ENCODE measurements at places on chromosomes 3 and 15.

- DNase-seq, result no peak
These were observed 178.6 kb upstream of the SMAD3 start for GRCh38 chr15:66886686-66887273.

- no peak for DNase-seq
These were observed 22.1 kb upstream of the MGLL start for GRCh38 chr3:127844326-127844942.

- DNase-seq, result peak; percentile 36
These were observed 17.0 kb downstream of the TGM5 start for GRCh38 chr15:43249699-43250203.

- DNase-seq, result peak; percentile 41
These were observed 42.3 kb downstream of the SATB1 start for GRCh38 chr3:18382760-18383369.

GRCh38 chr3:29705906-29706844 is 425.3 kb downstream of the RBMS3 start:
- no peak for DNase-seq

DNA sequence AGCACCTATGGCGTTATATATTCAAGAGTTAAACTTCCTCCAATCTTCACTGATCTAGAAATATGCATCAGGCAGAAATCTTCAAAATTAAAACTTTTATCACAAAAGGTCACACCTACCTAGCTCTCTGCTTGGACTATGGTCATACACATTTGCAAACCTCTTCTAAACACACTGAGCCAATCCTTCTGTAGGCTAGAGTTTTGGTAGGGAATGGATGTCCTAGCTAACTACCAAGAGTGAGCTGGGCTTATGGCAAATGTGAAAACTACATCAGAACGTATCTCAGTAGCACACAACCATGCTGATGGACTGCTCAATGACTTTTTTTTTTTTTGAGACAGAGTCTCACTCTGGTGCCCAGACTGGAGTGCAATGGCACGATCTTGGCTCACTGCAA is 29.6 kb downstream of the SETD2 start:
- no peak for DNase-seq

- DNase-seq, result no peak
These were observed 196.8 kb upstream of the MBNL1 start for GRCh38 chr3:152071924-152072323.

- DNase-seq, result no peak
These were observed 219.0 kb upstream of the LINGO1 start for GRCh38 chr15:77851691-77852090.

DNA sequence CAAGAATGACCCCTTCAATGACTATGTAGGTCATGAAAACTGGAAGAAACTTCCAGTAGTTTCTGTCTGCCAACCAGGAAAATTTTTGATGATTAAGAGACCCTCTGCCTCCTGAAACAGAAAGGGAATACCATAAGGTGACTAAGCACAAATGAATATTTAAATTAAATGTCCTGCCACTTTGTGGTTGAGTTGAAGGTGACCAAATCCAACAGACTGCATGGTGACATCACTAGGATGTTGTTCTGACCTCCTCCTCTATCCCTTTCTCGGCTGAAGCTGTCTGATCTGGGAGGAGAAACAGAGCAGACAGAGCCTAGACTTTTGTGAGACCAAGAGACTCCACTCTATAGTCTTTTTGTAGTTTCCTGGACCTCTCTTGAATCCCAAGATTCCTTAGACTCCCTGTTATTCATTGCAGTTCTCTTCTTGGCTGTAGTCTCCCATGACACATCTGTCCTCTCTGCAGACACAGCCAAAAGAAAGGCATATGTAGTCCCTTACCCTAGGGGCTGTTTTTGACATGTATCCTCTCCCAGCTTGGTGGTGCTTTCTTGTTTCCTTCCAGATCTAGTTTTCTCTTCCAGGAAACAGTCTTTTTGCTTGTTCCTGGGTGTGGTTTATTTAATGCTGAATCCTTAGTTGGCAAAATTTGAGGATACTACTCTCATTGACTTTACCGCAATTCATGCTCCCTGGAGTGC is 55.2 kb upstream of the UBE3A start:
- no peak for DNase-seq

GRCh38 chr3:125128861-125129501 is 73.2 kb upstream of the HEG1 start:
- DNase-seq, result no peak

DNA sequence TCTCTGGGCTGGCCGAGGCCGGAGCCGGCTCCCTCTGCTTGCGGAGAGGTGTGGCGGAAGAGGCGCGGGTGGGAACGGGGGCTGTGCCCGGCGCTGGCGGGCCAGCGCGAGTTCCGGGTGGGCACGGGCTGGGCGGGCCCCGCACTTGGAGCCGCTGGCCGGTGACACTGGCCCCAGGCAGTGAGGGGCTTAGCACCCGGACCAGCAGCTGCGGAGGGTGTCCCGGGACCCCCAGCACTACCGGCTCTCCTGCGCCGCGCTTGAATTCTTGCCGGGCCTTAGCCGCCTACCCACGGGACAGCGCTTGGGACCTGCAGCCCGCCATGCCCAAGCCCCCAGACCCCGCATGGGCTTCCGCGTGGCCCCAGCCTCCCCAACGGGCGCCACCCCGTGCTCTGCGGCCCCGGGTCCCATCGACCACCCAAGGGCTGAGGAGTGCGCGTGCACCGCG is 736.3 kb upstream of the ARRDC4 start:
- DNase-seq, result no peak

DNA sequence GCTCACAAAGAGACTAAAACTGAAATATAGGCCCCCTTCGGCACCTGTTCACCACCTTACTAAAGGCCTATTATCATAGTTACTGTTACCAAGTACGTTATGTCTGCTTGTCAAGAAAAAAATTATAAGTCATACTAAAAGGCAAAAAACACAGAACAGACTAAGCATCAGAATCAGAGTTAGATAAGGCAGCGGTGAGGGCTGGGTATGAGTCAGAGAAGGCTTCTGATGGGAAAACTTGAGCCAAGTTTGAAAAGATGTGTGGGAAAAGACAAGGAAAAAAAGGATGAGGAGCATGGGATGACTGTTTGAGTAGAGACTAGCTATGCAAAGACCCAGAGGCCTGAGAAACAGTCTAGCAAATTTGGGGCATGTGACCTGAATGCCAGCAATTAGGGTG is 387.2 kb upstream of the SGO1 start:
- DNase-seq, result no peak

- no peak for DNase-seq
These were observed 17.1 kb upstream of the SKIC8 start for GRCh38 chr15:78316283-78317083.

DNA sequence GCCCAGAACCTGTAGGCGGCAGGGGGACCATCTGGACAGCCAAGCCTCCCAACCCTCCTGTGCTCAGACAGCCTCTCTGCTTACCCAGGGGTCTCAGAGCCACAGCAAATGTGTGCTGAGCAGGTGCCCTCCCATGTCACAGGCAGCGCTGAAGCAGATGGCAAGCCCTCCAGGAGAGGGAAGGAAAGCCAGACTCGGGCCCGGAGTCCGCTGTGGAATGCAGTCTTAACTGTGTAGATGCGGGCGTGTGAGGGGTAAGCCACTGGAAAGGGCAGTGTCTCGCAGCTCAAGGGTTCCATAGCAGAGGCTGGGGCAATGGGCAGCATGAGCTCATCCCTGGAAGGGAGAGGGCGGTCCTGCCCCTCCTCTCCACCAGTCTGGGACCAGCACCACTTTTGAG is 45.6 kb downstream of the UMPS start:
- no peak for DNase-seq

DNA sequence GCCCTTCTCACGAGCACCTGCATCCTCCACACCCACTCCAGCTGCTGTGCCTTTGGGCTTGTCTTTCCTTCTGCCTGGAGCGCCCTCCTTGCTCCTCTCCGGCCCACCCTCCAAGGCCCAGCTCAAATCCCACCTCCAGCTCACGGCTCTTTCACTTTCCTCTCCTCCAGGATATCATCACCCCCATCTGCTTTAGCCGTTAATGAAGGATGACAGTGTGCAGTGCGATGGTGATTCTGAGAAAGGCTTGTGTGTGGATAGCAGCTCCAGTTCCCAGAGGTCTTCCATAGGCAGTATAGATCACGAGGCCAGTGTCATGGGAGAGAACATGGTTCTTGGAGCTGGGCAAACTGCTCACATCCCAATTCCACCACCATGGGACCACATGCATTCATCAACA is 237.4 kb downstream of the TLE3 start:
- no peak for DNase-seq

- DNase-seq, result no peak
These were observed 515.3 kb downstream of the ZBBX start for GRCh38 chr3:166864473-166865467.

DNA sequence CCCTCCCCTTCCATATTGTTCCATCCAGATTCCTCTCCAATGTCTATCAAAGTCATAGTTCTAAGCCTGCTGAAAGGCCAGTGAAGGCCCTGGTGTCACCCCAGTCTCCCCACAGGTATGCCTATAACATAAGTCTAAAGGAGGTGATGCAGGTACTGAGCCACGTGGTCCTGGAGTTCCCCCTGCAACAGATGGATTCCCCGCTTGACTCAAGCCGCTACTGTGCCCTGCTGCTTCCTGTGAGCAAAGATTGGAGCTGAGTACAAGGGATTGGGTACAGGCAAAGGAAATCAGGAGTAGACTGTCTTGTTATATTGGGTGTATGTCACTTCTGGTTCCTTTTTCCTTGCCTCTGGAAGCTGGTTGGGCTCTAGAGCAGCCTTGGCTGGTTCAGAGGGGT is 8.2 kb downstream of the EIF2B5 start:
- DNase-seq, result no peak

- DNase-seq, result no peak
These were observed 2.8 kb downstream of the CPN2 start for GRCh38 chr3:194348354-194348753.

DNA sequence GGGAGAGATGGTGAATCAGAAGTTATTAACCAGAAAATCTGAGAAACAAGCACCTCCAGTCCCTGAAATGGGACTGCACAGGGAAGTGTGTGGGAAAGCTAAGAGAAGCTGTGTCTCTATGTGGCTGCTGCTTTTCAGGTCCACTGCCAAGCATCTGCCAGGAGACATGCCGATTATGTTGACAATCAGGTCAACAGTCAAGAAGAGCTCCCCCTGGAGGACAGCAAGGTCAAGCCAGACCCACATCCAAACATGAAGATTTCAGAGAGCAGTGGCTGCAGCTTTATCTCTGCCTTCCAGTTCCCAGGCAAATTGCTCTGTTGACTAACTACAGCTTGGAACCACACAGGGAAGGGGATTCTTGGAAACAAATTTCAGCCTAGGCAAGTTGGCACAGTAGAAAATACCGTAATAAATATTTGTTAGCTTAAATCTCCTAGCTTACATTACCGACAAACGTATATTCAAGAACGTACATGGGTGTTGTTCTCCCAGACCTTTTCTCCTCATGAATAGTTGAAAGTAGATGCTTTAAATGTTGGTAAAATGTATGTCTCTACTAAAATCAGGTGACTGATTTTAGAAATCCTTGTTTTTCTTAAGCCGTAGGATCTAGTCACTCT is 394.5 kb upstream of the RARB start:
- DNase-seq, result peak; percentile 28

DNA sequence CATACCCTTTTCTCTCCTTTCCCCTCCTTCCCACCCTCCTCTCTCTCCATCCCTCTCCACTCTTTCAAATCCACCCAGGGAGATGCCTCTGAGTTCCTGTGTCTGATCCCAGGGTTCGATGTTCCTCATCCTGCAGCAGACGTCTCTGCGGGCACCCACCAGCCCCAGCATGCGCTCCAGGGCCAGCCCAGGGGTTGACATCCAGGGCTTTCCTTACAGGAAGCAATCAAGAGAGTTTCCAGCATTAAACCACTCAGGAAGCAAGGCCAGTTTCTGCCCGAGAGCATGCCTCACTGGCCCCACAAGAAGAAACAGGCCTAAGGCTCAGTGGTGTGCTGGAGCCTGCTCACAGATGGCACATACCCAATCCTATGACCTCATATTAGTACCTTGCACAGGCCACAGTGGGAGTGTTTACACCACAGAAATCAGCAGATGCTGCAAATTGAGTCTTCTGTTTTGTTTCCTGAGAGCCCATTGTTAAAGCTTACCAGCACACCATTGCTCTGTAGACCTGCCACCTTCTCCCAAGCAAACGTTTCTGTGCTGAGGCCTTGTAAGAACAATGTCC is 13.2 kb downstream of the SLC6A1 start:
- no peak for DNase-seq

GRCh38 chr15:95795386-95795785 is 535.1 kb upstream of the NR2F2 start:
- no peak for DNase-seq
